ENCODE measurements at places on chromosomes 5 and 9.

DNA sequence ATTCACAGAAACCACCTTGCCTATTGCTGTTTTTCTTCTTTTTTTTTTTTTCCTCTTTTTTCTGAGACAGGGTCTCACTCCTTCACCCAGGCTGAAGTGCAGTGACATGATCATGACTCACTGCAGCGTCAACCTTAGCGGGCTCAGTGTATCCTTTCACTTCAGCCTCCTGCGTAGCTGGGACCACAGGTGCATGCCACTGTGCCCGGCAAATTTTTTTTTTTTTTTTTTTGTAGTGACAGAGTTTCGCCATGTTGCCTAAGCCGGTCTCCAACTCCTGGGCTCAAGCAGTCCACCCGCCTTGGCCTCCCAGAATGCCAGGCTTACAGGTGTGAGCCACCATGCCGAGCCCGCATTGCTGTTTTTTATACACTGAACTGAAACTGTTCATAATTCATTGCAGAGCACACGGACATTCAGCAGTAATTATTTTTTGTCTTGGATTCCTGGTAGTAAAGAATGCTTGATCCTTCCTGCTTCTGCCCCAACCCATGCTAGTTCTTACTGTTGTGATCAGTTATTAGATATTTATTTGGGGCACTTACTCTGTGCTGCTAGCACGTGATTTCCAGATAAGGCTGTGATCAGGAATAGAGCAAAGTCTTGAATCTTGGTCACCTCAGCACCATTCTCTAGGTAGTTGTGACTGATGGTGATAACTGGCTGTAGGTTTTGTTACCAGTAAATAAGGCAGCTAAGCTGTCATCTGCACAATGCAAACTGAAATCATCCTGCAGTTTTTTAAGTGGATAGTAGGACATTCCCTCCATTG is 14.0 kb downstream of the MAP3K1 start:
- DNase-seq = peak; percentile 70

DNA sequence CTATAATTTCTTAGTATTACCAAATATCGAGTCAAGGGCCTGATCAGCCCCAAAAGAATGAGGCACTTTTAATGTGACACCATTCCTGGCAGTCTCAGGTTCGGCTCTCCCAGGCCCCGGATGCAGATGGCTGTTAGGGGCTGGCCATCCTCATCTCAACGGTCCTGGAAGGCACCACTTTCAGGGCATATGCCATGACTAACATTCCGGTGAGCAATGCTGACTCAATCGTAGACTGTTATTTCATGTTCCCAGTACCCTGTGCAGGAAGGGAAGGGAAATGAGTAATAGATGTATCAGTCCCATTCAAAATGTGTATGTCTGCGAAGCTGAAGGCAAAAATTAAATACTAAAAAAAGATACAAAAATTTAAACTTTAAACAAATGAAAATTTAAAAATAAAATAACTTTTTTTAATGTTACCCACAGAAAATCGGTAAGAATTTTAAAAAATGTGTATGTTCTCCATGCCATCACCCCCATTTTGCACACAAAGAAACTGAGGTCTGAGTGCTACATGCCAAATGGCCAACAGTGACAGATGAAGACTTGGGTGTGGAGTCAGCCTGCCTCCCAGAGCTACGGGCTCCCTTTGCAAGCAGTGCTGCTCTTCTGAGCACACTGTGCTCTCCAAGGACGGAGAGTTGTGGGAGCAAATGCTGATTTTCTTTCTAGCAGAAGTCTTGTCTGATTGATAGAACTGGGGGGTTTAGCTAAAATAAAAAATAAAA is 79.0 kb downstream of the GLDC start:
- peak; percentile 36 for DNase-seq

- no peak for DNase-seq
Measured at GRCh38 chr5:142650881-142651280, 35.0 kb downstream of the FGF1 start.

DNA sequence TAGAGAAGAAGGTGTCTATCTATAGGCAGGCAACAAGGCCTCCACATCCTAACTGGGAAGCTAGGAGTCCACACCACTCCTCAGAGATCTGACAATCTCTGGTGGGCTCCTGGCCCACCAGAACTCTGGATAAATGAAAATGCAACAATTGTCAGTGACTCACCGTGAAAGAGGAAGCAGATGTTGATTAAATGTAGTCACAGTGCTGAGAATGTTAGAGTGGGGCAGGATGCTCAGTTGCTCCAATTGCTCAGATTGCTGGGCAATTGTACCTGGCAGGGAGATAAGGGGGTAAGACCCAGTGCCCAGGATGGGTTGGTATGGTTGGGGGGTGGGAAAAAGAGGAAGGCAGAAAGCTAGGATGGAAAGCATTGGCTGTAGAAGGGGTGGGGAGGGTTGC is 4.3 kb downstream of the CCL19 start:
- DNase-seq = no peak

DNA sequence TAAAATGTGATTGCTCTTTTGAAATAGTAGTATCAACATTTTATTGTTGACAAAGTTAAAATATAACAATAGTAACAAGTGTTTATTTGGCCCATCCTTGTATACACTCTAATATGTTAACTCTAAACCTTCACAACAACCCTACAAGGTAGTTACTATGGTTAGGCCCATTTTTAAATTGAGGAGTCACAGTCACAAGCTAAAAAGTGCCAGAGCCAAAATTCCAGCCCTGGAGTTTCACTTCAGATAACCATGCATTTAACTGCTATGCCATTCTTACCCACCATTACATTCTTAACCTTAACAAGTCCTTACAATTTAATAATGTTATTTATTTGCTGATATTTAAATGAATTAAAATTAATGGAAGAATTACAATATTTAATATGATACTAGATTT is 91.2 kb downstream of the CWC27 start:
- no peak for DNase-seq

GRCh38 chr9:37528652-37529471 is 43.1 kb downstream of the POLR1E start:
- DNase-seq = peak; percentile 79

DNA sequence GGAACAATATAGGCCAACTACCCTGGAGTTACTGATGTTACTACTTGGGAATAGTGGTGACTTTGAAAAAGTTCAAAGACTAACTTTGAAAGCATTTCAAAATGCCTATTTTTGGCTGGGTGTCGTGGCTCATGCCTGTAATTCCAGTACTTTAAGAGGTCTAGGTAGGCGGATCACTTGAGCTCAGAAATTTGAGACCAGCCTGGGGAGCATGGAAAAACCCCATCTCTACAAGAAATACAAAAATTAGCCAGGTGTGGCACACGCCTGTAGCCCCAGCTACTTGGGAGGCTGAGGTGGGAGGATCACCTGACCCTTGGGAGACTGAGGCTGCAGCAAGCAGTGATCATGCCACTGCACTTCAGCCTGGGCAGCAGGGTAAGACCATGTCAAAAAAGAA is 105.3 kb downstream of the ARRDC3 start:
- DNase-seq = no peak

GRCh38 chr9:88781628-88782391 is 209.5 kb upstream of the S1PR3 start:
- no peak for DNase-seq

DNA sequence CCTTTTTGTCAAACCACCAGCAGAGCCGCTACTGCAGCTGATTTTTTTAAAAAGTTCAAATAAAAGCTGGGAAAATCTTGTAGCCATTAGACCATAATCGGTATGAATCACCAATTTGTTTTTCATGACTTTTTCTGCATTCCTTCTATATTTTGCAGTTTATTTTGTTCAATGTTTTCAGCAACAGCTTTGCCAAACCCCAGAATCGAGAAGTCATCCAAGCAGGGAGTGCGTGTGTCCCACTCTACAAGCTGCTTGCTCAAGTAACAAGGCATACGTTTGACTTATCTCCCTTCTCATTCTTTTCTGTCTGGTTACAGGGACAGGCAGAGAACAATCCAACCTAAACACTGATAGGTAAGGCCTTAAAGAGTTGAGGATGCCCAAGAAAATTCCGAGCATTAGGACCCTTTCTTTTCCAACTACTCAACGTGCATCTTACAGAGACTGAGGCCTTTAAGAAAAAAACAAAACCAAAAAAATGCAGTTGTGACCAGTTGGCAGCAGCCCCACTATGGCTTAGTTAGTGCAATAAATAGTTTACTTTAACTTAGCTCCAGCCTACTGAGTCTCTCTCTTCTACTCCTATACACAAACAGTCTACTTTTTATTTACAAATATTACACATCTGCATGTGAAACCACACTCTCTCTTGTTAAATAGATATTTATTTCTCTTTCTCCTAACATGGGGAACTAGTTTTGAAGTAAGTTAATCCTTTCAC is 134.7 kb upstream of the SLIT3 start:
- no peak for DNase-seq

- peak; percentile 59 for DNase-seq
Measured at GRCh38 chr9:71796100-71796767, 27.9 kb upstream of the CEMIP2 start.
